HL-60 (cell line): ENCODE measurements at places on chromosomes 5 and 9.

DNA sequence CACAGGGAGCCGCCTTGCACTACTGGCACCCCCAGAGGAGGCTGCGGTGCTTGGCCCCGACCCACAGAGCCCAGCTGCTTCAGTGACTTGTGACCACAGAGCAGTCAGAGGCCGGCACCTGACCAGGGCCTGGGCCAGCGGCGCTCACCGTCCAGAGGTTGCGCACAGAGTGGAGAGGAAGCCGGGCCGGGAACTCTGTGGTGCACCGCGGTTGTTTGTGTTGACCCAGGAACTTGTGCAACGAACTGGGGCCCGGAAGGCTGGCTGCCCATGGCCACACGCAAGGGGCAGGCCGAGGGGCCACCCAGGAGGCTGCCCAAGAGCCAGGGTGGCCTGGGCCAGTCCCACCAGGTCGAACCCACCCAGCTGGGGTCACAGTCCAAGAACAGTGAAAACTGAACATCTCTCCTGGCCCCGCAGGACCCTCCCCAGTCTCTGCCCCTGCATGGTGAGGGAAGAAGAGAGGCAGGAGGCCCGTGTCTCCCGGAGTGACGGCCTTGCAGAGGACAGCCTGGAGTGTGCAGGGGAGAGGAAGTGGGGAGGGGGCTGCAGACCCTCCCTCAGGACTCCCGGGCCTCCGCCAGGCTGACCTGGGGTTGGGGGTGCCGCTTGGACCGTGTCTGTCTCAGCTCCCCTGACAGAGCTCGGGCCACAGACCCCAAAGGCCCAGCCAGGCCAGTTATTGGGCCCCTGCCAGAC lies 42.8 kb upstream of the EGFL7 start:
- peak; percentile 95 for DNase-seq

DNA sequence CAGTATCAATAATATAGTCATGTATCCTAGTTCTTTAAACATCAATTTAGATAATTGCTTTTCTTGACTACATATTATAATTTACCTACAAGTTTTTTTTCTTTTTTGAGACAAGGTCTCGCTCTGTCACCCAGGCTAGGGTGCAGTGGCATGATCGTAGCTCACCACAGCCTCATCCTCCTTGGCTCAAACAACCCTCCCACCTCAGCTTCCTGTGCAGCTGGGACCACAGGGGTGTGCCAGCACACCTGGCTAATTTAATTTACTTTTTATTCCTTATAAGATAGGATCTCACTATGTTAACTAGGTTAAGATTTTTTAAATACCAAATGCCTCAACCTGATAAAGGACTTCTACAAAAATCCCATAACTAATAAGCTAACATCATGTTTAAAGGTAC lies 21.1 kb downstream of the UIMC1 start:
- DNase-seq: no peak

- DNase-seq: no peak
These were observed at the start of gene SPINK4 for GRCh38 chr9:33239921-33240320. Gene SPINK4, plus strand, starts transcription at chr9:33240167. Its CDS starts 42 bp downstream, at chr9:33240209.

DNA sequence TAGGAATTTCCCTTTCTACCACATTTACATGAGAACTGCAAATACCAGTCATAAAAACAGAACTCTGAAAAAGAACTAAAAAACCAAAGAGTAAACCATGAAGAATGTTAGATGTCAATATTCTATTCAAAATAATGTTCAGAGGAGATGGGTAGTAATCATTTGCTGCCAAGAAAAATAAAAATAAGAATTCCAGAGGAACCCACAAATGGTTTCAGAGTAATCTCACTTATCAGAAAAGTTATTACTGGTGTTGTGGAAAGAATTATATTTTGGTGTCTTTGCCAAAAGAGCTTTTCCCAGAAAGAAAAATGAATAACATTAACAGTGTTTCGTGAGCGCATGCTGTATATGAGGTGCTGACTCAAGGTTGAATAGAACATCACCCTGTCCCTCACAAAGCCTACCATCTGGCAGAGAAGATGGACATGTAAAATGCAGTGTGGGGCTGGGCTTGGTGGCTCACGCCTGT lies 35.6 kb downstream of the GPR21 start:
- no peak for DNase-seq

DNA sequence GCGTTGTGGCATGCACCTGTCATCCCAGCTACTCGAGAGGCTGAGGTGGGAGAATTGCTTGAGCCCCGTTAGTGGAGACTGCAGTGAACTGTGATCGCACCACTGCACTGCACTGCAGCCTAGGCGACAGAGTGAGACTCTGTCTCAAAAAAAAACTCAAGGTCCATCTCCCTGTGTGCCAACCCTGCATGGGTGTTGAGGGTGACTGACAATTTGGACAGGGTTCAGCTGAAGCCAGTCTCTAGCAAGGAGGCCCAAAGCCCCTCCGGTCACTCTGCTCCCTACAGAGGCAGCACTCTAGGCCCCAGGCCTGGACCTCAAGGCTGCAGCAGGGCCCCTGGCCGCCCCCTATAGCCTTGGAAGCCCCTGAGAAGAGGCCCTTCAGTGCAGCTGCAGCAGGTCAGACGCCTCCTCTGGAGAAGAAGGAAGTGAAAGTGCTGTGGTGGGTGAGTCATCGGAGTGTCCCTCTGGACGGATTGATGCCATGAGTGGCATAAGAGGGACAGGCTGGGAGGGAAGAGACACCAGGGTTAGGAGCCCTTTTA lies 39.2 kb upstream of the NEK6 start:
- DNase-seq: peak; percentile 90

DNA sequence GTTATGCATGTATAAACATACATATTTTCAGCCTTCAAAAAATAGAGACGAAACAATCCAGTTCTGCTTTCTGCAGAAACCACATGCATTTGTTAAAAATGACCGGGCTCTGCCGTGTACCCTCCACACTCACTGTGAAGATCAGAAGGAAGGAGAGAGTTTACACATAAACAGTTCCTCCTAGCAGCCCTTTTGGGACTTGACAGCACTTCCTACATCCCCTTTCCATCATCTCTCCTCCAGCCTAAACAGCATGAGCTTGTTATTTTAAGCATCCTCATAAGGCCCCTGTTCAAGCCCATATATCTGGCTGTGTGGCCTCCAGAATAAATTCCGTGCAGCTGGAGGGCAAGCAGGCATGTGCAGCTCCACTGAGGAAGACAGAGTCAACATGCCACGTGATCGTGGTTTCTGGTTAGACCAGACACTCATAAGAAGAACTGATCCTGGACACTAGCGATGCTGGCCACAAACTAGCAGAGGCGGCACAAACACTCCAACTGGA lies 42.2 kb downstream of the NIPAL4 start:
- peak; percentile 40 for DNase-seq

GRCh38 chr5:148816782-148817181 lies 9.6 kb upstream of the ADRB2 start:
- DNase-seq: no peak

DNA sequence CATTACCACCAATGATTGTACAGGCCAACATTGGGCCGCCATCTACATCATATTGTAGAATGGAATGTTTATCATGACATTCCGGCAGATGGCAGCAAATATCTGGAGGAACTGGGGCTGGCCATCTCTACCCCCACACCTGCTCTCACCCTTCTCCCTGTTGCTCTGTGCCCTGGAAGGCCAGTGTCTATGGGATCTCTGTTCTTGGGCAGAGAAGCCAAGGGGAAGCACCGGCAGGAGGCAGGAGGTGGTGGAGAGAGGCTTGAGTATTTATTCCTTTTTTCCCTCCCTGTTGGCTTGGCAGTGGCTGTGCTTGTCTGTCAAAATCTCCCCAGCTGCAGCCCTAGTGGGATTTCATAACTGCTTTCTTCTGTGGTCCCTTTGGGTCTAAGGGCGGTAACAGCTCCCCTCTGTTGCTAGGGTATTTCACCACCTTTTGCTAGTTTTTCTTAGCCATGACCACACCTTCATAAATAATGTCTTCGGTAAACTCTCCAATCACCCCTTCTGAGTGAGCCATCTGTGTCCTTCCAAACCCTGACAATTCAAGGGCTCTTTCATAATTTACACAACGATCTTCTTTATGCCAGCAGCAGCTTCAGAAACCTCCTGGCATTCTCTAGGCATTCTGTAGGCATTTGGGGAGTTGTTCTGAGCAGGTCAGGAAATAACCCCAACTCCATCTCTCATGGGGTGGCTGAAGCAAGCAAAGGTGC lies 225.8 kb downstream of the MELK start:
- no peak for DNase-seq

DNA sequence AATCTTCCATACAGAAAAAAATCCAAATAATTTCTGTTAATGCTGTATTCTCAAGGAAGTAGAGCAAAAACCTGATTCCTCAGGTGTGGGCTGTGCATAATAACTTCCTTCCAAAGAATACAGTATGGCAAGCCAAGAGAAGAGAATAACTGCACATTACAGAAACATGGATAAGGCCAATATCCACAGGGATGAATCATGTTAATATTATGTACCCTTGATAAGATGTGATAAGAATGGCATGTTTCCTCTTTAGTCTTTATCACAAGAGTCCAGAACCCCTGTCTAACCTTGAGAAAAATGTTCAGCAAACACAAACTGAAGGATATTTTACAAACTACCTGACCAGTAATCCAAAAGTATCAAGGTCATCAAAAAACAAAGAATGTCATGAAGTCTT lies 795.8 kb downstream of the SEMA5A start:
- no peak for DNase-seq

- DNase-seq: no peak
These were observed 9.9 kb downstream of the SEPTIN8 start for GRCh38 chr5:132767150-132767549.

DNA sequence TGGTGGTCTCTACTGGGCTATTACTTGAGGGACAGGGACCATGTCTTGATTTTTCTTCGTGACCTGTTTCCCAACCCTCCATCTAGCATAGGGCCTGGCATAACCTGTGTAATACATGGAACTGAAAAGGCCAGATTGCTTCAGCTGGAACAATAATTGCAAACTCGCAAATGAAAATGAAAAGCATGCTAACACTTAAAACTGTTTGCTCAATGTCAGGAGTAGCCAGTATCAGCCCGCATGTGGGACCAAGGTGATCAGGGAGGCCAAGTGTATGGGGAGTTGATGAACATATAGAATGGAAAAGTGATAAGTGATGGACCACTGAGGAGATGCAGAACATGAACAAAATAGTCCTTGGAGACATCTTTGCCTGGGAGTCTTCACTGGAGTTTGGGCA lies 25.2 kb downstream of the GLRX start:
- no peak for DNase-seq

DNA sequence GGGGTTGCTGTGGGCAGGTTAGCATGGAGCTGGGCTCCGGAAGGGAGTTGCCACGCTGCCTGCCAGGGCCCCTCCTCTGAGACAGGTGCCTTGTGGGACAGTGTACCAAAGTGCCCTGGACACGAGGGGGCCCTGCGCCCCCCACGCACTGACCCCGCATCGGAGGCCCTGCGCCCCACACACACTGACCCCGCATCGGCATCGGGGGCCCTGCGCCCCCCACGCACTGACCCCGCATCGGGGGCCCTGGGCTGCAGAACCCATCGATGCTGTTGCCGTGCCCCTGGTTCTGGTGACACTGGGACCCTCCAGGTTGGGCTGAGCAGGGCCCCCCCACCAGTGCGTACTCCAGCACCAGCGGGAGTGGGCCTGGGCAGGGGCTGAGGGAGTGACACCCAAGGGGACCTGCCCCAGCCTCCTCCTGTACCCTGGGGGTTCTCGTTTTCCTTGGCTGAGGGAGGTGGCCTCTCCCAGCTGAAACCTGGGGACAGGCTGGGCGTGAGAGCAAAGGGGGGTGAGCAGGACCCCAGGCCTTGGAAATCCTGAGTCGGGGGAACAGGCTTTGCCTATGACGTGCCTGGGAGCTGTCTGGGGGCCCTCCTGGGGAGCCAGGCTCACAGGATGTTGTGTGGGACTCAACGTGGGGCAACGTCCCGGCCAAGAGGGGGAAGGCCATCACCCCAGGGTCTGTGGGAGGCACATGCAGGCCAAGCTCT lies 6.9 kb downstream of the SAPCD2 start:
- no peak for DNase-seq

DNA sequence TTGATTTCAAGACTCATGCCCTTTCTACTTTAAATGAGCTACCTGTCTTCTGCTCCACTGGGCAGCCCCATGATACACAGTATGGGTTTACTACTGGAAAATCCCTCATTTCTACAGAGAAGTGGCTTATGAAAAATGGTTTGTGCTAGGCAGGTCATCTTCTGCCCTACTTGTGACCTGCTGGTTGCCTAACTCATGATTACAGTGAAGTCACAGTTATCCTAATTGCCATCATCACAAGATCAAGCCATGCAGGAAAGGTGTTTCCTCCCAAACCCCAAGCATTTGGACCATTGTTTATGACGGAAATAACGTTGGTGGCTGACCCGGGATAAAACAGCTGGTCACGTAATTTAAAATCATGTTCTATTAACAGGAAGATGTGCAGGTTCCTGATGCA lies 330.6 kb downstream of the ACTL7B start:
- no peak for DNase-seq

DNA sequence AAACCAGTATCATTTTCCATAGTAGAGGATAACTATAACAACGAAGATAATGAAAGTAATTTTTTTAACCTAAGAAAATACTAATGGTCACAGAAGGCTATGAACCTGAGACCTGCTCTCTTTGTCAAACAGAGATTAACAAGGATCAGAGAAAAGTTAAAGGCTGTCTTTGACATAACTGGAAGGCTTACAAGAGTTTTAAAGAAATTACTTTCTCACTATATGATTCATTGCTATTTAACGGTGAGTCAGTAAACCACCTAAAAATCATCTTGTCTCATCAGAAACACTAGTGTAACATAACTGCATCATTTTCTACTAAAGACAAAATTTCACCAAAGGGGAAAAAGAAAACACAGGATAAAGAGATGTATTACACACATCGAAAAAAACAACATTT lies 19.3 kb downstream of the MLANA start:
- no peak for DNase-seq

DNA sequence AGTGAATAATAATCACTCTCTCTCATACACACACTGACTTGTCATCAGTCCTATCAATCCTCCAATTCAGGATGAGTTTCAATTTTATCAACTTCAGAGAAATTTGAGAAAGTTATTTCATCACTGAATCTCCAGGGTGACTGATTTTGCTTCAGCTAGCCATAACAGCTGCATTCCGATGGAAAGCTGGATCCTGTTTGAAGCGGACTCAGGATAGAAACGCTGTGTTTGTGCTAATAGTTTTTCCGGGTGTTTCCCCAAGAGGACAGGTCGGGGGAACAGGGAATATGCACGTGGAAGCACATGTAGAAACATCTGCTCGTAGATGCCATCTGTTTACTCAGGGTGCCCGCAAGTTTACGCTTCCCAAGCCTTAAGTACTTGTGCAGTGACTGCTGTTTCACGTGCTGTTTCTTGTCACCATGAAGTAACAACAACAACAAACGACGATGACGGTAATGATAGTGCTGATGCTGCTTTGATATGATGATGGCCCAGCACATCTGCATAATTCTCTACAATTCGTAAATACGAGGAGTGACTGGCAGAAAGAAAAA lies 263.7 kb upstream of the DAPK1 start:
- DNase-seq: no peak
